ENCODE measurements at places on chromosomes 11 and 22. TPM values are rescaled to one million over a fixed set of nuclear protein-coding genes. Genes with fewer than 3 reads are reported as not detected.
A peak's percentile ranks its signal among the peaks of the same experiment; 100 is the strongest.

DNA sequence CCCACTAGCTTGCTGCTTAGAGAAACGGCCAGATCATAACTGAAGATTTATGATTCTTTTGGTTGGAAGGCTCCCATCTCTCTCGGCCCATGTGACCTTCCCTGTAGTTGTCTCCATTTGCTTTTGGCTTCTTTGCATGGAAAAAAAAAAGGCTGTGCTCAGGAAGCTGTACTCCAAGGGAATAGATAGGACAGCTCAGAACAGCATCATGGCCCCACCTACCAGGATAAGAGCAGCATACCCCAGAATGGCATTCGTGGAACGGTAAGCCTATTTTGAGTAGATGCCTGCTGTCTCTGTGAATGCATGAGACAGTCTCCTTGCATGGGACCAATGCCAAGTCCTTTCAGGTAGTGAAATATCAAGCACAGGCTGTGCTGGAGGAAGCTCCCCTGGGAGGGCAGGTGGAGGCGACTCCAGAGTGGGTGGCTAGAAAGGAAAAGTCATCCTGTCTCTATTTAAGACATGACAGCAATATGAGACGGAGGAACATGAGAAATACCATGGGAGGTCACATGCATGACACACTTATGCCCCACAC is 94.1 kb upstream of the AMOTL1 start:
- DNase-seq: no peak

- DNase-seq: peak; percentile 77
These were observed 29.9 kb upstream of the AQP11 start for GRCh38 chr11:77559686-77560401.

DNA sequence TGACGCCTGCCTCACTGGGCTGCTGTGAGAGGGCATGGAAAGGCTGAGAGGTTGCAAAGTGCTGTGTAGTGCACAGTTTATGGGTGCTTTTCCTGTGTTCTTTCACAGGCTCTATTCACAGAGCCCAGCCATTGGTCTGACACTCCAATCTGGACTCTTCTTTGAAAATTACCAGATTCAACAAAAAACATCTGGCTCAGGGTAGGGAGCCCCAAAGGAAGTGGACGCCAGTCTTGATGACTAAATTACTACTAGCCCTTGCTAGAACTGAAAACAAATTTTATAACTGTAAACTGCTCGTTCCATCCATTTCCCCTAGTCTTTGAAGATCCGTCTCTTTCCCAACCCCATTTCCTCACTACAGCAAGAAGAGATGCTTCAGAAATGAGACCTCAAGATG is 178.6 kb downstream of the TENM4 start:
- no peak for DNase-seq

GRCh38 chr22:47056361-47056760 is 293.9 kb downstream of the TBC1D22A start:
- DNase-seq: no peak

DNA sequence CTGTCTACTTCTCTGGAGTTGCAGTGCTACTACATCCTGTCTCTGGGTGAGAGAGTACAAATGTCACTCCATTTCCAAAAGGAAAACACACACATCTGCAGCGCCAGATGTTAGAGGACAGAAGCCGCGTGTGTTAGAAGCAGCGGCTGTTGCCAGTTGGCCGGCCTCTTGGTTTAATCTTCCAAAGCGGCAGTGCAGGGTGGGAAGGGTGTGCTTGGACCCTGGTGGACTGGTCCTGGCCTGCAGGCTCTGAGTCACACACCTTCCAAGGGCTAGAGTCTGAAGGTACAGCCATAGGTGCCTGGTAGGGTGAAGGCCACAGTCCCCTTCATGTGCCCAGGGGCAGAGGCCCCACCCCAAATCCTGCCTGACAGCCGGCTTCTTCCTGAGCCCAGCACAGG is 99.8 kb downstream of the CTTN start:
- no peak for DNase-seq

GRCh38 chr11:124474079-124474478 is 28.6 kb upstream of the OR8B8 start:
- no peak for DNase-seq

The KLHL35 gene
- total RNA-seq: 3.3 TPM

The GAL3ST1 gene
- 11.4 TPM for total RNA-seq

The MGAT3 gene
- total RNA-seq: 0.65 TPM

All from epithelial cell of proximal tubule (primary cell).